ENCODE measurements at places on chromosomes 12 and 14.

DNA sequence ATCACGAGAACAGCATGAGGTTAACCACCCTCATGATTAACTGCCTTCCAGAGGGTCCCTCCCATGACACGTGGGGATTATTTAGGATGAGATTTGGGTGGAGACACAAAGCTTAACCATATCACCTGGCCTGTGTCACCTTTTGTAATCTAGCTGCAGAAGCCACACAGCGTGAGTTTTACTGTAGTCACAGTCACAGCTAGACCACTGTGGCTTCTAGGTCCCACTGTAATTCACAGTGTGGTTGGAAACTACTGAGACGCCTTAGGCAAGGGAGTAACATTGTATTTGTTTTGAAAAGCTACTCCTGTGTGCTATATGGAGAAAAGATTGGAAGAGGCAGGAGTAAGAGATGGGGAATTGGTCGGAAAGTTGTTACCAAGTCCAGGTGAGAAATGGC is 46.3 kb upstream of the ASPG start:
- DNase-seq: no peak

GRCh38 chr12:26935636-26936378 is 2.0 kb downstream of the INTS13 start:
- no peak for DNase-seq

GRCh38 chr12:117890644-117891043 is 78.1 kb downstream of the KSR2 start:
- peak; percentile 19 for DNase-seq

DNA sequence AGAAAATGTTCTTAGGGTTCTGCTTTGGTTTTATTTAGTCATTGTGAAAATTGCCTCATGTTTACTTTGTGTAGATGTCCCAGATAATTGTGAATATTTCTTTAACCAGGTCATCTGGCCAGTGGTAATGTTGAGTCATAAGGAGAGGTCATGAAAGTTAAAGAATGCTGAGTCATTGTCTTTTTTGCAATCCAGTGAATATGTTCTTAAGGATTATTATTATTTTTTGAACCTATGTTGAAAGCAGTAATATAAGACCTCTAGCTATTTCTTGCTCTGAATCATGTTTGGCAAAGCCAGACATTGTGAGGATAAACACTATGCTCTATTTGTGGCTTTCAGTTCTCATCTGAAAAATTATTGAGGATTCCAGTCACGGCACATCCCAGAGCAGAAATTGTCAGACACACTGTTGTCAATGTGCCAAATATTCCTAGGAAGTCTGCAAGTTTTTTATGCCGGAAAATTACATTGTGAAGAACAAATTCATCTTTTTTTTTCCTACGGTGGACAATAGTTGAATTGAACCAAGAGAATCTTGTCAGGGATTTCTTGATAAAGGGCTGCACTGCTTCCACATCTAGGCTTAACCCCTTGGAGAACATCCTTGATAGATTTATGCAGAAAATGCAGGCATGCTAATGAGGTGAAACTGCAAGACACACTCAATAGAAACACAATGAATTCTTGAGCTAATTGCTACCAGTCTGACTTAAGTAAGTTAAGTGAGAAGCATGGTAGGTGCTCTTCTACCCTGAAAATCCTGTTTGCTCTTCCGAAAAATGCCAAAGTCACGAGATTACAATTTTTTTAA is 369.6 kb downstream of the ATP23 start:
- peak; percentile 99 for DNase-seq

DNA sequence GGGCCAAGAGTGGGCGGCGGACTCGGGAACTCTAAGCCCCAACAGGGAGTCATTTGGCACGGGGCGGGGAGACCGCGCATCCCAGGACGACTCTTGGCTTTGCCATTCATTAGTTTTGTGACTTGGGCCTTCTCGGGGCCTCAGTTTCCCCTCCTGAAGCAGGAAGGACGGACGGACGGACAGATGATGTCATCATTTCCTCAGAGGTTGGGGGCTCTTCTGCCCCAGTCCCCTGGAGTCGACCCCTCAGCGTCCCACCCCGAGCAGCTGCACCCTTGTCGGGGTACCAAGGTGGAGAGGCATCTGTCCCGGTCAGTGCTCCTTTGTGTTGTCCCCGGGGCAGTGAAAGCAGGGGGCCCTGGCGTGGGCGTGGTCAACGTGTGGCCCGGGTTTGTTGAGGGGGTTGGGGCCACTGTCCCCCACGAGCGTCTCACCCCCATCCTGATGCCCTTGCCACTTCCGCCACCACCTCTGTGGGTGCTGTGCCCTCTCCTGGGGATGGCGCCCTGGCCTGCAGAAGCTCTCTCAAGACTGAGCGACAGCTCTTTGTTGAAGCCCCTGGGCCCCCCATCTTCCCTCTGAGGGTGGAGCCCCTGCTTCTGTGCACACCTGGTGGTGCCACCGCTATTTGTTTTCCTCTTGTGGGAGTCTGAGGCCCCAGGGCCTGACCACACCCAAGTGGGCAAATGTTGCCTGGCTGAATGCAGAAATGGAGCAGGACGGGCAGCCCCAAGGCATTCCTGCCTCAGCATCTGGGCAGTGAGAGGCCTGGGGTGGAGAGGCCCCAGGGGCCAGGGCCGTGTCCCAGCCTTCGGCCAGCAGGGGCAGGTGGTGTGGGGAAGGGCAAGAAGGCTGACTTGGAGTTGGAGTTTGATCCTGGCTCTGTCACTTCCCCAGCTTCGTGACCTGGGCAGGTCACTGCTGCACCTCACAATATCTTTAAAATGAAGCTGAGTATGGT is 896 bp downstream of the HHIPL1 start:
- DNase-seq: no peak

DNA sequence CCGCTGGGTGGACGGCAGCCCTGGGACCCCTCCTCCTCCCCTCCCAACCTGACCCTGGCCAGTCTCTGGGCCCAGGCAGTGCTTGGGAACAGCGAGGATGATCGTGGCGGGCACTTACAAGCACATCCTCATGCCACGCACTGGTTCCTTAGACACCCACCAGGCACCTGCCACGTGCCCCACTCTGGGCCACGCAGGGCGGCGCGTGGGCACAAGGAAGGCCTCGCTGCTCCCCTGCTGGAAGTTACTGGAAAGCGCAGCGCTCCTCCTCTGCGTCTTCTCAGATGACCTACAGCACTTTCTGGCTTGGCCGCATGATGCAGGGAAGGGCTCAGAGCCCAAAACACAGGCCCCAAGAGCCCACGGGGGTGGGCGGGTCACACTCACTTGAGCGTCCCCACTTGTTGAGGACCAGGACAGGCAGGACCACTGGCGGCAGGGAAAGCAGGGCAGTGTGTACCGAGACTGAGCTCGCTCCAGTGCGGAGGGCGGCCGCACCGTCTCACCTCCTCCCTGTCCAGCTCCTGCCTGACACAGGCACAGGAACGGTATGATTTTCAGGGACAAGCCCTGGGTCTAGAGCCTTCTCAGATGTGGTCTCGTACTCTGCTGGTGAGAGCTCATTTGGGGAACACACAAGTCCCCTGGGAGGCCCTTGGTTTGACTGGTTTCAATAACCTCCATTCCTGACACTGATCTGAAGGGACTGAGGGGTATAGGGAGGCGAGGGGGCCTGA is 128.3 kb upstream of the EVL start:
- no peak for DNase-seq

DNA sequence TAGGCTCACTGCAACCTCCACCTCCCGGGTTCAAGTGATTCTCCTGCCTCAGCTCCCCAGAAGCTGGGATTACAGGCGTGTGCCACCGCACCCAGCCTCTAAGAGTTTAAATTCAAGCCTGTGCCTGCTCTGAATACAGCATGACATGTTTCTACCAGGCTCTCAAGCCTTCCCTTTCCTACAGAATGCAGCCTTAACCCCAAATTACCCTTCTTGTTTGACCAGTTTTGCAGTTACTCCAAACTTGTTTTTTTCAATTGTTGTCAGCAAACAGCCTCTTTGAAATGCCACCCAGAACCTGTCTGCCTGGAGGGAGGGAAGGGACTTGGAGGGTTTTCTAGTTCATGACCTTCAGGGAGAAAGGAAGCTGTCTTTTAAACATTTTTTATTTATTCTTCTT is 15.4 kb downstream of the GLTP start:
- DNase-seq: no peak

DNA sequence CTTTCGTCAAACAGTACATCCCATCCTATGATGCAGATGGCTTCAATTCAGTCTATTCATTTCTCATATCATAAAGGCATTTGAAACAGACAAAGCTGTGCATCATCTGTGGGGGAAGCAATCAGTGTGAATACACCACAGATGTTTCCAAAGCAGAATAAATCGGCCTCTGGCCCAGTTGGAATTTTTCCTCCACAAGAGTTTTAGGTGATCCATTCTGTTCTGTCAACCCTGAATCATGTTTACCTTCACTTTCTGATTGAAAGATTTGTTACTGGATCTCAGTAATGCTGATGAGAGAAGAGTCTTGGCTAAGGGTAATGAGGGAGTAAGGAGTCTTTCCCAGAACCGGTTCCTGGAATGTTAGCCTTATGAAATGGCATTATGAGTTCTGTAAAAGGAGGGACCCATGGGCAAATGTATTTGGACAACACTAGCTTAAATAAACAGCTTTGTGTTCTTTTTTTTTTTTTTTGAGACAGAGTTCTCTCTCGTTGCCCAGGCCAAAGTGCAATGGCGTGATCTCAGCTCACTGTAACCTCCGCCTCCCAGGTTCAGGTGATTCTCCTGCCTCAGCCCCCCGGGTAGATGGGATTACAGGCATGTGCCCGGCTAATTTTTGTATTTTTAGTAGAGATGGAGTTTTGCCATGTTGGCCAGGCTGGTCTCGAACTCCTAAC is 62.5 kb downstream of the TPH2 start:
- DNase-seq: no peak

DNA sequence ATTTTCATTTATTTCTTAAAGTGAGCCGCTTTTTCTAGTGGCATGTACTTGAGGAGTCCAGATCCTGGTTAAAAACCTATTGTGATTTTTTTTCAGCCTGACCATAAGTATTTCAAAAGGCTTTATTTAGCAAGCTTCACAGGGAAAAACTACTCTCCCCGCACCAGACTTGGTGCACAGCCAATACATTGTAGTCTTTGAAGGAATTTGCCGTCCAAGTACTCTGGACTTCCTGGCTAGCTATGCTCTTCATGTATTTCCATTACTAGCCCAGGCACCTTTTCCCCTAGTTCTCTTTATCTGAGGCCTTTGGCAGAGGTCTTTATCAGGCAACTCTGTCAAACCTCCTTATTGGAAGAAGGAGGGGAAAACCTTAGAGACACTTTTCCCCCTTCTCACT is 234.7 kb downstream of the CCDC91 start:
- peak; percentile 64 for DNase-seq

GRCh38 chr12:44158746-44159145 is 322.9 kb downstream of the TMEM117 start:
- no peak for DNase-seq

Measured in fibroblast of skin of scalp (primary cell).